ENCODE measurements at places on chromosomes 4 and X. TPM values are rescaled to one million over a fixed set of nuclear protein-coding genes. Genes with fewer than 3 reads are reported as not detected.

XPNPEP2 gene
- total RNA-seq = not detected

DNA sequence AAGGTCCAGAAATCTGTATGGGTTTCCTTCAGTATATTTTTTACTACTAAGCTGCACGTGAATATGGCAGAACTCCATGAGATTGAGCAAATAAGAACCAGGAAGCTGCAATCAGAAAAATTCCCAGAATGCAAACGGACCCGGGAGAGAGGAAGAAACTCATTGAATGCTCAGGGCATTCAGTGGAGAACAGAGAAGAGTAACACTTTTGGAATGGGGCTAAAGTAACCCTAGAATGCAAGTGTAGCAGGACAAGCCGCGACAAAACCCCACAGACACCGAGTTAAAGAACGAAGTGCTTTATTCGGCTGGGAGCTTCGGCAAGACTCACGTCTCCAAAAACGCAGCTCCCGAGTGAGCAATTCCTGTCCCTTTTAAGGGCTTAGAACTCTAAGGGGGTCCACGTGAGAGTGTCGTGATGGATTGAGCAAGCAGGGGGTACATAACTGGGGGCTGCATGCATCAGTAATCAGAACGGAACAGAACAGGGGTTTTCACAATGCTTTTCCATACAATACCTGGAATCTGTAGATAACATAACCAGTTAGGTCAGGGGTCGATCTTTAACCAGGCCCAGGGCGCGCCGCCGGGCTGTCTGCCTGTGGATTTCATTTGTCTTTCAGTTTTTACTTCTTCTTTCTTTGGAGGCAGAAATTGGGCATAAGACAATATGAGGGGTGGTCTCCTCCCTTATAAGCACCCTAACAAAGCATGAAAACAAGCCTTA is 56.4 kb downstream of the RAB28 start:
- DNase-seq = no peak

DNA sequence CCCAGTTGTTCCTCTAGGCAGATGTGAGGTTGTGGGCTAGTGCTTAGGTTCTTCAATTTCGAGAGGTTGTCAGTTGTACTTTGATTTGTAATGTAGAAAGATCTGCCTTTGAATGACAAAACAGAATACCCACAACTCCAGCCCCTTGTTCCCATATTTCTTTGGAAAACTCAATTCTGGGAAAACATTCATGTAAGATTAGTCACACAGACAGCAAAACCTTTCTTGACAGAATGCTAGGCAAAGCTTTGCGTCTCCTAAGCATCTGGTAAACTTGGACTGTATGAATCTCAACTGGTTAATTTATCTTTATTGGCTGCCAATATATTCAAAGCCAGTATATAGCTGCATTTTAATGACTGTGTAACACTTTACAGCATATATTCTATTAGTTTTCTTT is 34.9 kb downstream of the NOCT start:
- DNase-seq = no peak

STARD8 gene
- total RNA-seq = 3.4 TPM

- no peak for DNase-seq
Measured at GRCh38 chrX:1138476-1139184, 73.8 kb downstream of the CRLF2 start.

DNA sequence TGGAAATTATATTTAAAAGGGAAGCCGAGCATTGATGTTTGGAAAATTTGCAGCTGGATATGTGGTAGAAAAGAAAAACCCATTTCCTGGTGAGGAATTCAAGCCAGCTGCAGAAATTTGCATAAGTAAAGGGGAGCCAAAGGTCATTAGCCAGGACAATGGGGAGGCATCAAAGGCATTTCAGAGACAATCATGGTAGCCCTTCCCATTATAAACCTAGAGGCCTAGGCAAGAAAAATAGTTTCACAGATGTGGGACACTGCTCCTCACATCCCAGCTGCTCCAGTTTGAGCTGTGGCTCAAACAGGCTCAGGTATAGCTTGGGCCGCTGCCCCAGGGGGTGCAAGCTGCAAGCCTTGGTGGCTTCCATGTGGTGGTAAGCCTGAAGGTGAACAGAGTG is 35.8 kb downstream of the NAP1L3 start:
- no peak for DNase-seq

- no peak for DNase-seq
Measured at GRCh38 chr4:176258135-176258534, 10.9 kb downstream of the ASB5 start.
